Glutamatergic neuron (in vitro differentiated cells): ENCODE measurements at places on chromosomes 2 and 18.

- DNase-seq: no peak
These were observed 376.3 kb upstream of the MYT1L start for GRCh38 chr2:2707206-2707991.

GRCh38 chr2:144004742-144005141, 515.2 kb downstream of the ZEB2 start:
- no peak for DNase-seq

DNA sequence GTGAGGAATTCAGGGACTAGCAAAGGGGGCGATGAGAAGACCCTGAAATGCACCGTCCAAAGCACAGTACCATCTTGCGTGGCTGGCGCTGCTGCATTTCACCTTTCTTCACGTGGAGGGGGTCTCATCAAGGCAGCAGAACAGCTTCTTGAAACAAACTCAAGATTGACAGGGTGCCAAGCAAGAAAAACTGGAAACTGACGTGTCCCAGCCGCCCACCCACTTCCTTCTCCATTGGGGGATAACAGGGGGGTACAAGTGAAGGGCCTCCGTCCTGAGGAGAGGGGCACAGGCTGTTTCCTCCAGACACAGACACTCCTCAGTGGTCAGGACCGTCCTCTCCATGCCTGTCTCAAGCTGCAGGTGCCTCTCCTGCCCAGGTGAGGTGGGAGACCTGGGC, 32.5 kb downstream of the HDAC4 start:
- DNase-seq: no peak

GRCh38 chr2:109268916-109269315, 139.9 kb downstream of the SH3RF3 start:
- DNase-seq: no peak

- DNase-seq: no peak
These were observed 27.3 kb upstream of the INHBB start for GRCh38 chr2:120318626-120319025.

DNA sequence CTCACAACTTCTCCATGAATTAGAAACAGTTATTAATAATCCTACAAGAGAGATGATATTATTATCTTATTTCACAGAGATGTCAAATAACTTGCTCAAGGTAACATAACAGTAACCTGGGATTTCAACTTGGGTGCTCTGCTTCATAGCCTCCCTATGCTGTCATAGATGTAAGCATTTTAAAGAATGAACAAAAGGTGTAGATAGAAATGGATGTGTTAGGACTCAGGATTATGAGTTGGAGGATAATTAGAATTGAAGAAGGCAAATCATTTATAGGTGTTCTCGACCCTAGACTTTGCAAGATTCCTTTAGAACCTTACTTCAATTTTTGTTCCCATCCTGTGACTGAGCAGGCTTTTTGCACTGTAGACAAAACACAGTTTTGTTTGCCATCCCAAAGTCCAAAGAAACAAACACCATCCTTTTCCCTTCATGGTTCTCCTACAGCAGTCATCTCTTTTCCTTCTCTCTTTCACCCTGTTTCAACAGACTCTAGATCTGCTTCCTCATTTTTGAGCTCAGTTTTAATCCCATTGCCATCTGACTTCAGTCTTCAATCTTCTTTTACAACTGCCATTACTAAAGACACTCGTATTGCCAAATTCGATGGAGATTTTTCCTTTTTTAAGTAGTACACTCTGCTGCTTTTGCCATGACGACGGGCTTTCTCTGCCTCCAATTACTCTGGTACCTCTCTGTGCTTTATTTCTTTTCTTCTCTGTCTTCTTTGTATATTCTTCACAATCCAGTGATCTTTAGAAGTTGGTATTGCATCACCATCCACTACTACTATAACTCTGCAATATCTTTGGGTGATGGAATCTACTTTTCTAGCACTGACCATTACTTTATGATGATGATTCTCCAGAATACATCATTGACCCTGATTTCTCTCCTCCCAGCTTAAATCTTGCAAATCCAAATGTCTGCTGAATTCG, 4.5 kb downstream of the HNMT start:
- DNase-seq: no peak
